ENCODE measurements at places on chromosomes 16 and 17. TPM values are rescaled to one million over a fixed set of nuclear protein-coding genes. Genes with fewer than 3 reads are reported as not detected.

The PRAC2 gene
- not detected for total RNA-seq

The CCL3 gene
- not detected for total RNA-seq

The DNAAF8 gene
- total RNA-seq: 1.2 TPM

The HID1 gene
- total RNA-seq: 2.3 TPM

The MSL1 gene
- total RNA-seq: 43.4 TPM

The ASGR1 gene
- total RNA-seq: 0.26 TPM

The PRAC1 gene
- total RNA-seq: not detected

The CIBAR2 gene
- total RNA-seq: not detected

The SCGB1C2 gene
- not detected for total RNA-seq

The ZSCAN10 gene
- not detected for total RNA-seq

The TMEM235 gene
- total RNA-seq: not detected

The COTL1 gene
- total RNA-seq: 73.7 TPM

The PAQR4 gene
- 3.3 TPM for total RNA-seq

The PARN gene
- 24.4 TPM for total RNA-seq

The PNMT gene
- total RNA-seq: not detected

The FN3K gene
- 14.3 TPM for total RNA-seq

The CCL16 gene
- not detected for total RNA-seq

The RPS6KB1 gene
- 19.5 TPM for total RNA-seq

The BCAR1 gene
- 165 TPM for total RNA-seq

The KCNH6 gene
- total RNA-seq: not detected

The USP43 gene
- not detected for total RNA-seq

The FBXW10B gene
- total RNA-seq: 0.20 TPM

The CBX8 gene
- total RNA-seq: 2.8 TPM

The VAT1L gene
- 0.17 TPM for total RNA-seq

The ST6GALNAC2 gene
- total RNA-seq: 0.76 TPM

The CENPV gene
- 4.9 TPM for total RNA-seq

The QPRT gene
- 13.9 TPM for total RNA-seq

The ZNF688 gene
- 7.8 TPM for total RNA-seq

The C16orf46 gene
- 1.0 TPM for total RNA-seq

The ACSM2A gene
- total RNA-seq: not detected

The KAT2A gene
- total RNA-seq: 9.9 TPM

The HOXB3 gene
- total RNA-seq: 11.1 TPM
